Stimulated activated CD4-positive, alpha-beta T cell treated with anti-CD3 and anti-CD28 coated beads, Interleukin-4, amount 100 ng/mL, for 4 hours (primary cell): ENCODE measurements at places on chromosomes 11 and 22.

DNA sequence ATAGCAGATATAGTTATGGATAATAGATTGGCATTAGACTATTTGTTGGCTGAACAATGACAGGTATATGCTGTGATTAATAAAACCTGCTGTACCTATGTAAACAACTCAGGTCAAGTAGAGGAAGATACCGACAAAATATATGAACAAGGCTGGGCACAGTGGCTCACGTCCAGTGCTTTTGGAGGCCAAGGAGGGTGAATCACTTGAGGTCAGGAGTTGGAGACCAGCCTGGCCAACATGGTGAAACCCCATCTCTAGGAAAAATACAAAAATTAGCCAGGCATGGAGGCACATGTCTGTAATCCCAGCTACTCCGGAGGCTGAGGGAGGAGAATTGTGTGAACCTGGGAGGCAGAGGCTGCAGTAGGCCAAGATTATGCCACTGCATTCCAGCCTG is 14.0 kb upstream of the CHKA start:
- DNase-seq: no peak

- DNase-seq: no peak
These were observed 22.2 kb downstream of the NUP50 start for GRCh38 chr22:45185718-45186514.

DNA sequence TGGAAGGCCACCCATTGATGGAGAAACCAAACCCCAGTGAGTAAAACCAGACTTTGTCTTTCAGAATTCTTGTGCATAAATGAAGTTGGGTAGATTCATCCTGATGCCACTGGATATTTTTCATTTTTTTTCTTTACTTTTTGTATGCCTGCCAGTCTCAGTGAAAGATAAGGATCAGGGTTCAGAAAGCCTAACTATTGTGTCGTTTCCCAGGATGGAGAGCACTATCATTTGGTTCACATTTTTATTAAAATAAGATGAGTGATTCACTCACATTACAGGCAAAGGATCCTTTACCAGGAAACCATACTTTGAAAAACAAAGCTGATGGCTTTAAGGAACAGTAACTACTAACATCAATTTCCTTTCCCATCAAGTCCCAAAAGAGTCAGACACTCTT is 52.0 kb downstream of the ARFGAP2 start:
- no peak for DNase-seq

- no peak for DNase-seq
These were observed 6.2 kb downstream of the NAA40 start for GRCh38 chr11:63944987-63945386.

GRCh38 chr22:24489011-24489410 is 6.1 kb upstream of the UPB1 start:
- DNase-seq: no peak

DNA sequence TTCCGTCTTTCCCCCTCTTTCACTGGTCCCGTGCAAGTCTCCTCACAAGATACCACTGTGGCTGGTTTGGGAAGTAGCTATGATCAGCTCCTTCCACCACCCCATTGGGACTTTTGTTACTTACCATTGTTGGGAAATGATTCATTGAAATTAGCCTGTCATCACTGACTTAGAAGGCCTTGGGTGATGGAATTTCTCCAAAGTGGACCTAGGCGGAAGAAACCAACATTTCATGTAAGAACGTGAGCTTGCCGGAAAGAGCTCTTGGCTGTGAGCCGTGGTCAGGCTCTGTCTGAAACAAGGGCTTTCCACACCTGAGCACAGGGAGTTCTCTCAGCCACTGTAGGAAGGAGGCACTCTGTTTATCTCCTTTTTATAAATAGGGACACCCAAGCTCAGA is 23.5 kb upstream of the CRYBB3 start:
- no peak for DNase-seq

GRCh38 chr11:96168623-96169022 is 174.4 kb downstream of the MAML2 start:
- DNase-seq: peak; percentile 35

DNA sequence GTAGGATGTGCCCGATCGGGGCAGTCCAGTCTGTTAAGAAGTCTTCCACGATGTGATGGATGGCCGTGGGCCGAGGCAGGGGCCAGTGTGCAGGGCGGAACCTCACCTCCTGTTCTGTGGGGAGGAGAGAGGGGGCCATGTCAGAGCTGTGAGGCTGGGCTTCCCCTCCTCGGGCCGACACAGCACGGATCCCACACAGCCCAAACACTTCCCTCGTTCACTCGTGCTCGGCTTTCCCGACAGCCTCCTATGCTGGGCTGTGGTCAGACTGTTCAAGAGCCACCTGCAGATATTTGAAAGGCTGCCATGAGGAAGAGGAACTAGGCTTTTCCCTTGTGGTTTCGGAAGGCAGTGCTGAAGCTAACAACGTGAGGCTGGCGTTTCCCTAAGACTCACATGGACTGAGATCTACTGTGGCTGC is 12.3 kb upstream of the TXN2 start:
- no peak for DNase-seq

DNA sequence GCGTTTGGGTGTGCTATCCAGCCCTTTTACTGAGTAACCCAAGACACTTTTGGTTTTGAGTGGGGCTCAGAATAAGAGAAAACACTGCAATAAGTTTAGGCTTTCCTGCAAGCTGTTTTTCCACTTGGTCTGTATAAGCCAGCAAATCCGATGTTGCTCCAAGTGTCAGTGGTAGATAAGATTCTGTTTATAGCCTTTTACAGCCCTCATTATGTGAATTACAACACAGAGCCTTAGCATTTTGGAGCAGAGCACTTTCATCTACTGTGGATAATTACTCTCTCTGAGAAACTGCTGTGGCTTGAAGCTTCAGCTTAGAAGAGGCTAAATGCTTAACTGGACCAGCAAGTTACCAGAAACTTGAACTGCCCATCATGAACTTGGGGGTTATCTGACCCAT is 601.1 kb downstream of the JRKL start:
- no peak for DNase-seq

- DNase-seq: no peak
These were observed 37.1 kb upstream of the CREB3L1 start for GRCh38 chr11:46240371-46240770.

DNA sequence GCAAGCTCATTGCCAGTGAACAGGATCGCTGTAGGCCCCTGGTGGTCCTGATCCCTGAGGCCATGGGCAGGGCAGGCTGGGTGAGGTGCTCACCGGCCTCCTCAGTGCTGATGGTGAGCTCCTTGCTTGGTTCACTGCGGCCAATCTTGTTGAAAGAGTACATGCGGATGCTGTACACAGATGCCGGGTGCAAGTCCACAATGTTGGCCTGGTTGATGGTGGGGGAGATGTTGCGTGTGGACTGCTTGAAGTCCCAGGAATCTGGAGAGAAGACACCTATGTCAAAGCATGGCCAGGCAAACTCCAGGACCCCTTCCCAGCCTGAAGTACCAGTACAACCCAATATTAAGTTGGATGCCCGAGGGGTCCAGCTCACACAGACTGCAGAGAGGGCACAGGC is 144.1 kb downstream of the CEP164 start:
- no peak for DNase-seq

DNA sequence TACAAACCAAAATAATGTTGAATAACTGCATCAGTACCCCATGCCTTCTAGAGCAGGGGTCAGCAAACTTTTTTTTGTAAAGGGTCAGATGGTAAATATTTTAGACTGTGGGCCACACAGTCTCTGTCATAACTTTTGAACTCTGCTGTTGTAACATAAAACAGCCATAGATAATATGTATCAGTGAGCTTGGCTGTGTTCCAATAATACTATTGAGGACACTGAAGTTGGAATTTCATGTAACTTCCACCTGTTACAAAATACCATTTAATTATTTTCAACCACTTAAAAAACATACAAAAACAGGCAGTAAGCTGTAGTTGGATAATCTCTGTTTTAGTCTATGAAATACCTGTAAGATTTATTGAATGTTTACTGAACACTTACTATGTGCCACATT is 55.2 kb downstream of the PICALM start:
- DNase-seq: no peak

- no peak for DNase-seq
These were observed 205.3 kb upstream of the MTNR1B start for GRCh38 chr11:92764128-92764527.

- DNase-seq: no peak
These were observed 93.2 kb upstream of the PRR5 start for GRCh38 chr22:44608597-44609399.

DNA sequence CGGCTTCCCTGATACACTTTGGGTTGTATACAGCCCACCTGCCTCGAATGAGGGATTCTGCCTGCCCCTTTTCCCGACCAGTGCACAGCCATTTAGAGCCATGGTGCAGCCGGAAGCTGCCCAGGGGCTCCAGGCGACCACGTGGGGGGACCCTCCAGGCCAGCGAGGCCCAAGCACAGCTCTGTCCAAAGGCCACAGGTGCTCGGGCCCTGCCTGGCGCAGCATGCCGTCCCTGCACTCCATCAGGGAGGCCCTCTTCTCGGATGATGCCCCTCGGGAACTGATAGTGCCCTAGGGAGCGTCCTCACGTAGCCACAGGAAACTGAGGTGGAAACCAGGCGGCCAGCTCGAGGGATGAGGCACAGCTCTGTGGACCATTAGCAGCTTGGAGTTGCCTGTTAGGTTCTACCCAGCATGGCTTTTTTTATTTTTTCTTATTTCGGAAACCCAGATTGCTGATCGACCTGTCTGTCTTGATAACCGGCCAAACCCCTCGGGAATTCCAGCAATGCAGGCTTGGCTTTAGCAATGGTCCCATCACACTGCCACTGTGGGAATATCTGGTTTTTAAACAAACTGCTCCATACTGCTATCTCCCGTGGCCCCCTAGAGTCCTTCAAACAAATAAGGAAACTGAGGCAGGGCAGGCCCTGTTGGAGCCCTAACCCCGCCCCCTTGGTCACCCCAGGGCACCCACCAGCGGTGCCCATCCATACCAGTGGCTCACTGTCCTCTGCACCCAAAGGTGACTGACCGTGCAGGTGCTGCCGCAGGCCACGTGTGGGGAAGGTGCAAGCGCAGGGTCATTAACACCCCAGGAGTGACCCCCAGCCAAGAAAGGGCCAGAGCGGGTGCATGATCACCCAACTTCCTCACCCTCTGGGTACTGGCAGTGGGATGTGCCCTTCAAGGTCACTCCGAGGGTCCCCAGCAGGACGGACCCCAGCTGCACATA is 8.0 kb downstream of the ANO1 start:
- no peak for DNase-seq

DNA sequence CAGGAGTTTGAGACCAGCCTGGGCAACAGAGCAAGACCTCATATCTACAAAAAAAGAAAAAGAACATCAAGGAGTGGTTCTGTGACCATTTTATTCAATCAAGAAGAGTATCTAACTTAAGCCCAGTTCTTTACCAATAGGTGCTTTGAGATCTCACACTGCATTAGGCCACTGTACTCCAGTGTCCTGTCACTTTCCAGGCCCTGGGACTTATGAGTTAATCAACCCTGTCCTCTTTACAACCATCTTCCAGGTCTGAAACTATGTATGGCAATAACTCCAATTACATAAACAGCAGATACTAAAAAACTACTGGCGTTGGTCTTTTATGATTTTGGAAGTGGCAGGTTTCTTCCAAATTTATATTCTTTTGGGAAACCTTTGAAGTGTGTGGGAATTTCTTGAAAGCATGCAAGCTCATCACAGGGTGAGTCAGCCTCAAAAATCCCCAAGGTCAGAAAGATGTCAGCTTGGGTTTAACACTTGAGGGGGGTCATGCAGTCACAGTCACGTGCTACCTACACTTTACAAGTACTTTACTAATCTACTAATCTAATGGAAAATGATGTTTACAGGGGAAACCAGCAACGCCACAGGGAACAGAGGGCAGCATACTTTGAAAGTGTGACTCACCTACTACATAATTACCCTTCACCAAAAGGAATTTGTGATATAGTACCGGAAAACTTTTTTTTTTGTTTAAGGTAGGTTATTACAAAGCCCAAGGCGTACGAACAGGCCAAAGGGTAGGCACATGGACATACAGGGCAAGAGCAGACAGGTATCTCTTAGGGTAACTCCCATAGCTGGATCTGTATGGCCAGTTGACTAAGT is 15.6 kb downstream of the PISD start:
- peak; percentile 27 for DNase-seq

DNA sequence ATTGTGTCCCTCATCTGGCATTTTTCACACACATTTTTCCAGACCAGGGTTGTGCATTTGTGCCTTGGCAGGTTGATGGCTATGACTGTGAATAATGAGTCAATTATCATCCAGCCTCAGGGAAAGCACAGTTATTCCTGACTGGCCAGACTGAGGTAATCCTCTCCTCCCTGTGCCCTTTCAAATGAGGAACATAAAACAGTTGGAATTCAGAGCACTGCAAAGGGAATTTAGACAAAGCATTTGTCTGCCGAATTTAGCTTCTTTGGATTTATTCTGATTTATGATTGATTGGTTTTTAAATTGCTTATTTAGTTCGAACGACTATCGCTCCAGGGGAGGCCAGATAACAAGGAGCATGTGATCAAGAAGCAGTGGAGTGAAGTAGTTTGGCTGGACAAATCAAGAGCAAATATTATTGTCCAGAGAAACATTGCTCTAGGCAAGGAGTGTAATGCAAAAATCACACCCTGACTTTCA is 30.8 kb upstream of the RAG2 start:
- DNase-seq: no peak

DNA sequence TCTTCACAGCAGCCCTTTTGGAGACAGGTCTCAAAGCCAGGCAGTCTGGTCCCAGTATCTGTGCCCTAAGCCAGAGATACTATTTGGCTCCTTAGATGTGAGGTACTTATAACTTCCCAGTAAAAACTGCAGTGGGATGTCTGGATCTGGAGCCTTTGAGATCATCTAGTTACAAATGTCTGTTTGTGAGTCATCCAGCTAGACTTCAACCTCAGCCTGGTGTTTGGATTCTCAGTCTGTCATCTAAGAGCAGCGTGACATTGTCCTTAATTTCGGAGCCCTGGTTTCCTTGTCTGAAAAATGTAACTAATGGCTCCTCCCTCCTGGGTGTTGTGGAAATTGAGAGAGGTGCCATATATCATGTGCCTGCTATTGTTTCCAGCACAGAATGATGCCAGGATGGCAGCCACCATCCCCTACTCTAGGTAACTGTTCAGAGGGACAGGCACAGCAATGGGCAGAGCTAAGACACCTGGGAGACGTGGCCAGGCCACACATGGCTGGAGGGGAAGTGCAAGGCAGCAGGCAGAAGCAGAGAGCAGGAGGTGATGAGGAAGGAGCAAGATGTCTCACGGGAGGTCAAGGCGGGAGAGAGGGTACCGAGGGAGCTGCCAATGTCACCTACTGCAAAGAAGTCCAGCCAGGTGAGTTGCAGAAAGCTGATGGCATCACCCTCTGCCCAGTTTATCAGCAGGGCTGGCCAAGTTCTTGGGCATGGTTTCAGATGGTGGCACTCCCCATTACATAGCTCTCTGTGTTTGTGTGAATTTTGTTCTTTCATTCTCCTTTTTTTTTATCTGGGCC is 20.6 kb upstream of the ST3GAL4 start:
- DNase-seq: no peak

DNA sequence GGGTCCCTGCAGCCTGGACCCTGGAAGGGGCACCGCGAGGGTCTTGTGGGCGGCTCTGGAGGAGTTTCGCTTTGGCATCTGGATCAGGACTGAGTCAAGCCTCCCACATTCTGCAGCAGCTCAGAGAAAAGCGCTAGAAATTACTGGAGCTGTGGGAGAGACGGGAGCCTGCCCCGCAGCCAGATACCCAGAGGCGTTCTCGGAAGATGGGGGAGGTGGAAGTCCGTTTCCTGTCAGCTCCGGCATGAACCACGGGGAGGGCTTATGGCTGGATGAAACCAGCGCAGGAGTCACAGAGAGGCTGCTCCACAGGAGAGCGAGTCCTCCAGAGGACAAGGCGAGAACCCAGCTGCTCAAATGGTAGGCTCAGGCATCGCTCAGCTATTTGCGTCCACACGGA is 379.3 kb downstream of the OPCML start:
- no peak for DNase-seq

GRCh38 chr11:8806974-8807373 is 104.0 kb upstream of the AKIP1 start:
- no peak for DNase-seq

GRCh38 chr22:43772831-43773230 is 39.3 kb downstream of the EFCAB6 start:
- DNase-seq: no peak
